Suppressor macrophage treated with lipopolysaccharide for 1 hour (primary cell): ENCODE measurements at places on chromosomes 4 and X.

GRCh38 chr4:1973661-1974060 is 35.1 kb downstream of the NELFA start:
- DNase-seq, result no peak

DNA sequence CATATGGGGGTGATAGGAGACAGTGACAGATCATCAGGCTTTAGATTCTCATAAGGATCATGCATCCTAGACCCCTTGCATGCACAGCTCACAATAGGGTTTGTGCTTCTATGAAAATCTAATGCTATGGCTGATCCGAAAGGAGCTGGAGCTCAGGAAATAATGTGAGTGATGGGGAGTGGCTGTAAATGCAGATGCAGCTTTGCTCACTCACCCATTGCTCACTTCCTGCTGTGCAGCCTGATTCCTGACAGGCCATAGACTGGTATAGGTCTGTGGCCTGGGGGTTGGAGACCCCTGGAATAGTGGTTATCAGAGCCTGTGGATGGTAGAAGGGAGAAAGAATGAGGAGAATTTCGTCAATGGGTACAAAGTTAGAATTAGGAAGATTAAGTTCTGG is 2751.1 kb downstream of the ARAP2 start:
- no peak for DNase-seq

DNA sequence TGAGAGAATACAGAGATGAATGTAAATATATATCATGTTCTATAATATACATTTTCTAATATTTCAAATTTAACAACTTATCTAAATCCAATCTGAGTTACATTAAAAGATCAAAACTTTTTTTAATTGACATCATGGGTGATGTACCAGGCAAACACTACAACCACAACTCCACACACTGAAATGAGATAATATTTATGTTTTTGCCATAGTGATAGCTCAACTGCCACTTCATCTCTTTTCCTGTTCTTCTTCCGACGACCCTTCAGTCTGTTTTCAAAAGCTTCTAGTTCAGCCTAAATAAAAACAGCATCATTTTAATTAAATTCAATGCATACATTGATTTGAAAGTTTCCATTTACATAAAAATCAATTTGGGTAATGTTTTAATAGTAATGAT is 10.2 kb upstream of the CORIN start:
- DNase-seq, result no peak

DNA sequence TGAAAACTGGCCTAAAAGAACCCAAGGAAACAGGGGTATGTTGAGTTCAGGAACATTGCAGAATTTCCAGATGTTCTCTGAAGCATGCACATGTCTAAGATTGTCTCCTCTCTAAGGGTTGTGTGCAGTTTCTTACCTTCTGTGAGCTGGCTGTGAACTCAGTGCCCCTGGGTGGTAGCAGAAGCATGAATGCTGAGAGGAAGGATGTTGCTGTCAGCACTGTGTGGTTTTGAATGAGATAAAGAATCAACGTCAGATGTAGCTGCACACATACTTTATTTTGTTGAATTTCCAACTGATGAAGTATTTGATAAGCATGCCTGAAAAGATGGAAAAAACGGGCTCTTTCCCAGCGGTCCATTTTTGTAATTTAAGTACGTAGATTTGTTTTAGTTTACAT is 23.8 kb upstream of the CD38 start:
- DNase-seq, result no peak

DNA sequence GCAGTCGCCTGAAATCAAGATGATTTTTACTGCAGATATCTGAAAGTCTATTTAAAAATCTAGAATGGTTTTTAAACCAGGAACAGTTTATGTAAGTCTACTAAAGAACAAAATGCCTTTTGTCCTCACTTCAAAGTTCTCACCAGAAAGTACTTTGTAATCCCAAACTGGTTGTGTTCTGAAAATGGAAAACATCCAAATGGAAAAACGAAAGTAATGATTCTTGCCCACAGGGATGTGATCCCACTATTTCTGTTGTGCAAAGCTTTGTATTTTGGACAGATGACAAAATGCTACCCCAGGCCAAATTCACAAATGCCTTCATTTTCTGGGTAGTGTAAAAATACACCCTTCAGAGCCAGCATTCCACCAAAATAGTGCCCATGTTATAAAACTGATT is 265.5 kb upstream of the FTHL17 start:
- no peak for DNase-seq
